ENCODE measurements at places on chromosomes 4 and X.

DNA sequence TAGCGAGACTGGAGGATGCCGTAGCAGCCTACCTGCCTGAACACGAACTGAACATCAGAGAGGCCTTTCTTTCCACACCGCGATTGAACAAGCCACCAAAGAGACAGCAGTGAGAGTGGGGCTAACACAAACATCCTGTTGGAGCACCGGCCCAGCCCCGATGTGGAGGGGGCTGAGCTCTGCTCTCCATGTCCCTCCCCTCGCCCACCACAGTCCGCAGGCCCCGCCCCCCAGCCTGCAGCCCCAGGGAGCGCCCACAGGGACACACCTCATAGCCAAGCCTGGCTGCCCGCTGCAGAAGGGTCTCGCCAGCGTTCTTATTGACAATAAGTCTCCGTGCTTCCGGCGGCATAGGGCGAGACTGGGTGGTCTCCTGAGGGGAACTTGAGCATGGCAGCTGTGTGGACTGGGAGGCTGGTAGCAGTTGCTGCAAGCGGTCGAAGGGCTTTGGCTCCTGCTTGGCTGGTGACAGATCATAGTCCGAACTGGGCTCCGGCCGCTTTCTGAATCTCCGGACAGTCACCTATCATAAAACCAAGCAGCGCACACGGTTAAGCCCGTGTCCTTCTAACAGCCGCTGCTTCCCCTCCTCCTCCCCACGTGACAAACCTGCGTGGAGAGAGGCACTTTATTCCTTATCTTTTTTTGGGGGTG is 35.8 kb downstream of the BCOR start:
- no peak for DNase-seq

- DNase-seq: no peak
These were observed 132.4 kb downstream of the RPA4 start for GRCh38 chrX:97016106-97016505.

DNA sequence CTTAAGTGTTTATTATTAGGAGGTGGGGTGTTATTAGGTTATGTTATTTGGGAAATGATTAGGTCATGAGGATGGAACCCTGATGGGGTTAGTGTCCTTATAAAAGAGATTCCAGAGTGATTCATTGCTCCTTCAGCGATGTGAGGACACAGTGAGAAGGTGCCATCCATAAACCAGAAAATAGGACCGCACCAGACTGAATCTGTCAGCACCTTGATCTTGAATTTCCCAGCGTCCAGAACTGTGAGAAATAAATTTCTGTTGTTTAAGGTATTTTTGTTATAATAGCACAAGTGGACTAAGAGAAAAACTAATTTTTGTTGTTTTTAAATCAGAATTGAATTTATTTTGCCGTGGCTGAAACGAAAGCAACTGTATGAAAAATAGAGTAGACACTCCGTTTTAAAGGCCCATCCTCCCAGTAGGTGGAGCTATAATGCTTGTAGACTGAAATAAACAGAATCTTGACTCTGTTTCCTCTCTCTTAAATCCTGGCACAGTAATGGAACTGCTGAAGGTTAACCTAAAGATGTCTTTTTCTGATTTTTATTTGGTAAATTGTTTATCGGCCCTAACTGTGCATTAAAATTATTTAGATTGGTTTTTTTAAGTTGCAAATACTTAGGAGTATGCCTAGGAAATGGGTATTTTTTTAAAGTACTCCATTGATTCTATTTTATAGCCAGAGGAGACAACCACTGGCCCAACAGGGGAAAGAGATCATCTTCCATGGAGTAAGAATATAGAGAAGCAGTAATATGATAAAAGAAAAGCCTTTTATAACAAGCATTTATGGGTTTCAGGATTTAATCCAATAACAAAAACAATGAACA is 133.2 kb upstream of the ADAMTS3 start:
- DNase-seq: no peak

DNA sequence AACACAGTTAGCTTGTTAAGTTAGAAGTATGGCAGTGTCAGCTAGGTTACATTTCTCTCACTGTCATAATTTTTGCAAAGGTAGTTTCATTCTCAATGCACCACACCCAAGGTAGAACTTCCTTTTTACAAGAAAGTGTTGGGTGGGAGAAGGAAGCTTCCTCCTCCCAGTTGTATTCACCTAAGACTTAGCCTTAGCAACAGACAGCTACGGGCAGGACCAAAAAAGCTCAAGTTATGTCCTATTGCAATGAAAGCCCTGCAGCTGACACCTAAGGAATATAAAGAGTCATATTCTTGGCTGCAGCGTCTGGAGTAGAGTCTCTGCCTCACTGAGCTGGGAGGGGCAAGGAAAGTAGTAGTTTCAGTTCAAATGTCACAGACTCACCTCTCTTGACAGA is 25.1 kb upstream of the PRDM8 start:
- DNase-seq: no peak

GRCh38 chr4:127782275-127783025 is at the start of gene HSPA4L:
Gene HSPA4L, plus strand, starts transcription at chr4:127782322. Its CDS starts 229 bp downstream, at chr4:127782551.
- peak; percentile 91 for DNase-seq

DNA sequence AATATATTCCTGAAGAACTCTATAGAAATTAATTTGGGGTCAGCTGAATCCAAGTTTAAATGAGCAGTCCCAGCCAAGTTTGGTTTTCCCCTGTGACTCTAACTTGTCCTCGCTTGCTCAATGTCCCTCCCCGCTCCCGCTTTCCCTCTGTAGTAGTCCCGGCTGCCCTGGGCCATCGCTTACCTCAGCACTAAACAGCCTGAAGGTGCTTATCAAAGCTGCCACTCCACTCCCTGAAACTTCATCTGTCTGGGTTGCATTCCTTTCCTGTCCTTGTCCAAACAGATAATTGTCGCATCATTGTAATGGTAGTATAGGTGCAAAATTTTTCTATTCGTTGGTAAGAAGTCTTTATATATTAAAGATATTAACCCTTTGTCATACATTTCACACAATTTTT is 12.8 kb downstream of the SLC25A43 start:
- no peak for DNase-seq

- DNase-seq: no peak
These were observed 301.9 kb downstream of the TLL1 start for GRCh38 chr4:166174717-166175490.

- no peak for DNase-seq
These were observed 181.3 kb upstream of the STK26 start for GRCh38 chrX:131841496-131842437.

DNA sequence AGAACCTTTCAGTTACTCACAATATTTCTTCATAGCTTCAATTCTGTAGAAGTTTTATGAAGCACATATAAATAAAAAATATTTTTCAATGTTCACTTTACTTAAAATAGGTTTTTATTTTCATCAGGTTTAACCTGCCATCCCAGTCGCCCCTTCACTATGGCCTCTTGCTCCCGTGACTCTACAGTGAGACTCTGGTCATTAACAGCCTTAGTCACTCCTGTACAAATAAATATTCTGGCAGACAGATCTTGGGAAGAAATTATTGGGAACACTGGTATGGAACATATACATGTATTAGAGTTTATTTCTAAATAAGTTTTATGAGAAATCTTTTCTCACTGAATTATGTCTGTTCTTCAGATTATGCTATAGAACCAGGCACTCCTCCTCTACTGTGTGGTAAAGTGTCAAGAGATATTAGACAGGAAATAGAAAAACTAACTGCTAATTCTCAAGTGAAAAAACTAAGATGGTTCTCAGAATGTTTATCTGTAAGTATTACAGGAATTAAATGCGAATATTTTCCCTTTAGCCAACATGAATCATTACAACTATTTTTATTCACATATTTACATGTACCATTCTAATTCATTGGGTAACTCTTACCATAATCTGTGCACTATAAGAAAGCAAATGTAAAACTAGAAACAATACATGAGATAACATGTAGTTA is 45.6 kb downstream of the SPATA4 start:
- no peak for DNase-seq

- DNase-seq: no peak
These were observed 59.5 kb upstream of the TADA2B start for GRCh38 chr4:6983544-6984142.

- no peak for DNase-seq
These were observed 247.1 kb upstream of the PITX2 start for GRCh38 chr4:110869862-110870572.

DNA sequence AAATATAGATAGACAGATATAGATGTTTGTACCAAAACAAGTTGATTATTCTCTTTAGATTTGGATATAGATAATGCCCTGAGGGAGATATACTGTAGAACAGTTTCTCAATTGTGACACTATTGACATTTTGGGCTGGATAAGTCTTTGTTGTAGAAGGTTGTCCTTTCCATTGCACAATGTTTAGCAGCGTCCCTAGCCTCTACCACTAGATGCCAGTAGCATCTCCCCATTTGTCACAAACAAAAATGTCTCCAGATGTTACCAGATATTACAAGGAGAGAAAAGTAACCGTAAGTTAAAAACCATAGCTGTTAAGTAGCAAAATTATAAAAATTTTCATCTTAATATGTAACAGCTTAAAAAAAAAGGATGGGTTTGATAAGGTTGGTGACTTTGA is 2595.3 kb downstream of the ARAP2 start:
- DNase-seq: no peak

- DNase-seq: no peak
These were observed 18.1 kb upstream of the PLP1 start for GRCh38 chrX:103758555-103758954.

GRCh38 chr4:158778156-158778711 is 9.4 kb downstream of the FNIP2 start:
- no peak for DNase-seq

- DNase-seq: peak; percentile 75
These were observed 26.2 kb downstream of the PRPS1 start for GRCh38 chrX:107654566-107654871.

- peak; percentile 35 for DNase-seq
These were observed 173.6 kb downstream of the CBR4 start for GRCh38 chr4:168836490-168836889.

GRCh38 chr4:124212815-124213630 is 499.5 kb downstream of the ANKRD50 start:
- no peak for DNase-seq

DNA sequence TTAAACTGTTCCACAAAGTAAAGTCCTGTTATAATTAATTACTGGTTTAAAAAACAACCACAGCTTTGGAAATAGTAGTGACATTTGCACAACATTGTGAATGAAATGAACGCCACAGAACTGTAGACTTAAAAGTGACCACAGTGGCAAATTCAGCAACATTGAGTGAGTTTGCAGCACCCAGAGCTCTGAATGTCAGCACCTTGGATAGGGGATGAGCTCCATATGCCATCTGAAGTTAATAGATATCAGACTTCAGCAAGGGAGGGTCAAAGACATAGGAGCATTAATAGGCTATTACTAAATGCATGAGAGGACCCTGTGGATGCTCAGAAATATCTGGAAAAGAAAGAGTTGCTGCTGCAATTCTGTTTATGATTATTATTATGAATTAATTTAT is 55.3 kb upstream of the KCNIP4 start:
- DNase-seq: no peak

DNA sequence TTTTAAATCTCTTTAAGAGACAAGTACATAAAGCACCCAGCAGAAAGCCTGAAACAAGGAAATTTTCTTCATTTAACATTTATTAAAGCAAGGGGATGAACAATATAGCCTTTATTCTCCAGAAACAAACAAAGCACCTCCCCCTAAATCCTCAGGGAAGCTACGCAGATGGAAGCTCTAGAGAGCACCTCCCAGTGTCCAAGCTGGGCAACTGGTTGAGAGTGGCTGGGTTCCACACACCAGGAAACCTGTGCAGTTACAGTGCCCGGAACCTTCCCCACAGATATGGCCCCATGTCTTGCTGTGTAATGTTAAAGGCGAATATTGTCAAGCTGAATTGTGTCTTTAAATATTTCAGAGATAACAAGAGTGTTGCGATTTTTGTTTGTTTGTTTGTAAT is 8.9 kb upstream of the TRIML1 start:
- DNase-seq: no peak

DNA sequence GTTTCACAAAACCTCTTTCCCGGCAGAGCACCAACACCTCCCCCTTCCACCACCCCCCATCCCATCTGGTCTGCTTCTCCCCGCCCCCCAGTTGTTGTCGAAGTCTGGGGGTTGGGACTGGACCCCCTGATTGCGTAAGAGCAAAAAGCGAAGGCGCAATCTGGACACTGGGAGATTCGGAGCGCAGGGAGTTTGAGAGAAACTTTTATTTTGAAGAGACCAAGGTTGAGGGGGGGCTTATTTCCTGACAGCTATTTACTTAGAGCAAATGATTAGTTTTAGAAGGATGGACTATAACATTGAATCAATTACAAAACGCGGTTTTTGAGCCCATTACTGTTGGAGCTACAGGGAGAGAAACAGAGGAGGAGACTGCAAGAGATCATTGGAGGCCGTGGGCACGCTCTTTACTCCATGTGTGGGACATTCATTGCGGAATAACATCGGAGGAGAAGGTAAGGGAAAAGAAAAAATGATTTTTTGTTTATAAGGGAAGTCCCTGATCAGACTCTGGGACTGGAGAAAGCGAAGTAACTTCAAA is at the start of gene PDGFRA:
Gene PDGFRA, plus strand, starts transcription at position 333 of the 541 bp plus-strand sequence. CDS start 29,476 bp downstream, outside the sequence.
- DNase-seq: peak; percentile 75

DNA sequence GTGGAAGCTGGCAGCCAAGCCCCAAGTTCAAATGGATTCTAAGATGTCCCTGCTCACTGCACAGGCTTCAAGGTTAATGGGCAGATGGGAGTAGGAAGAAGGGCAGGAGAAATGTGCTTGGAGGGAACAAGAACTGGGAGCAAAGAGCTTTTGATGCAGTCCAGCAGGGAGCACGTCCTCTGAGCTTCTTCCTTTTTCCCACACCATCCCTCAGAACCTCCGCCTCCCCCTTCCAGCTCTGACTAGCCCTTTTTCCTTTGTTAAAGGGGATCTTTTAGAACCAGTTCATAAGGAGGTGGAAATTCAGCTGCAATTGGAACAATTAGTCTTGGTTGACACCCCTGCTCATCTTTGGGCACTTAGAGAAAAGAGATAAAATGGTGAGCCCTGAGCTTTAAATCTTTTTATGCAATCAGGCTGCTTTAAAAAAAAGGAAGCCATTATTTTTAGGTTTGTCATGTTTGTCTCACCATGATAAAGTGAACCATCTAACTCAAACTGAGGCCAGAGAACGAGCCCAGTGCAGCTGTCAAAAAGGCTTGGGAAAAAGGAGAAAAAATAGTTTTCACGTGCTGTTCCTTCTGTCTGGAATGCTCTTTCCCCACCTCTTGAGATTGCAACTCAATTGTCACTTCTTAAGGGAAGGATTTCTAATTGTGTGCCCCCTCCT is 135.8 kb upstream of the IL1RAPL2 start:
- no peak for DNase-seq

GRCh38 chr4:6718932-6719610 is 3.1 kb downstream of the BLOC1S4 start:
- no peak for DNase-seq

- no peak for DNase-seq
These were observed 116.0 kb upstream of the RPS6KA3 start for GRCh38 chrX:20382518-20383297.

DNA sequence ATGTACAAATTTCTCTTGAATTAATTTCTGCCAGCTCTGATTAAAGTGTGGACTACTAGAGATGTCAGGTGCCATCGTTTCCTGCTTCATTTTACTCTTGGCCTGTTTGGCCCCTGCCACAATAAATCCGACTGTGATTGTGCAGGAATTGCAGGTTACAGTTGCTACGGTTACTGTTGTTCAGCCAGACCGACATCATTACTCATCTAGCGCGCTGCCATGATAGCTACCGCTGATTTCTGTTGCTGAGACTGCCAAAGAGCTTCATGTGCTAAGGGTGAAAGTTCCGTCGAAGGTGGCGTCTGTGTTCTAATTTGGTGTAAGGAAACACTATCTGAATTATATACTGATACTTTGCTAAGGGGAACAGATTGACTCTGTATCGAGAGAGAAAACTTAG is 22.1 kb downstream of the SLIT2 start:
- no peak for DNase-seq

GRCh38 chr4:40200875-40201801 is 4.3 kb downstream of the RHOH start:
- no peak for DNase-seq

GRCh38 chr4:19167311-19167710 is 1084.4 kb upstream of the SLIT2 start:
- DNase-seq: no peak

All from psoas muscle (tissue), 8 donors.